CD4-positive, alpha-beta T cell treated with Interleukin-17A for 4 hours (primary cell): ENCODE measurements at places on chromosomes 1 and 21.

DNA sequence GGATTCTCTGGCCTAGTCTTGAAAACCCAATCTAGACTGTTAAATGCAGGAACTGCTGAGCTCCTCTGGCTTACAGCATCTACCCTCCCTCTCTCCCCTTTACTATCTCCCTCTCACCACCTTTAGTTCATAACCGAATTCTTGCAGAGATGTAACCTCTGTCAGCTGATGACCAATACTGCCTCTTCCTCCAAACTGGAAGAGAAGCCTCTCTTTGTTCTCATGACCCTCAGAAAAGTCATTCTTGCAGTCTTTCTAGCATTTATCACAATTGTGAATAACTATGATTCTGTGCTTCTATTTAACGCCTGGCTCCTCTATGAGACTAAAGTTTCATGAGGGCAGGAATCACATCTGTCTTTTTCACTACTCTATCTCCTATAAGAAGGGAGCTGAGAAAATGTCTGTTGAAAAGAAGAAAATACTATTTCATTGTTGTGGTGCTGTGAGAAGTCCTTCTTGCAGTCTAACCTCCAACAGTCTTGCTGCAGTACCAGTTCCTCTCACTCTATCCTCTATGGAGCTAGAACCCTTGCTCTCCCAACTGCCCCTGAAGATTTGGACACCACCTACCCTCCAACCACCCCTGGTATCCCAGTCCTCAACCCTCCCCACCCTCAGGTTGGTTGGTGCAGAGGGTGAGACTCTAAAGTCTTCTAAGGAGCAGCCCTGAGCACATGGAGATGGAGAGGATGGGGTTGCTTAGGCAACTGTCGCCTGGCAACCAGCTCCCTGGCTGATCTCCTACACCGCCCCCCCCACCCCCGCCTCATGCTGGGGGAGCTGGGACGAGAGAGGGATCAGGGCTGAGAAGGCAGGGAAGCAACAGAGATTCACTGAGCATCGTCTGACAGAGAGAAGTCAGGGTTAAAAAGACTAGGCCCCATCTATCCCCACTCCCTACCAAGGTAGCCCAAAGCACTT lies 13.9 kb downstream of the MEF2D start:
- no peak for DNase-seq

DNA sequence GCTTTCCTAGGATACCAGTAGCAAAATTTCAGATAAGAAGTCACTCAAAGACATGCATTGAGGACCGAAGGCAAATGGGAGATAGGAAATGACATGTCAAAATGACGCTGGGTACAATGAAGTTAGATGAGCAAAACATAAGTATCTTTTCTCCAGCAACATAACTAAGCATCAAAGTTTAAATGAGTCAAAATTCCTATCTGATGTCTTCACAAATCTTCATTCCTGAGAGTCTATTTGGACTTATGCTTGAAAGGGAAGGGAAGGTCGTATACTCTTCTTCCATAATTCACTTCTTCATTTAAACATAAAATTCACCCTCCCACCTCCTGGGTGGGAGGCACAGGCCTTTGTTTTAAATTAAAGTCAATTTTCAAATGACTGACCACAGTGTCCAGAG lies 4.1 kb upstream of the TMEM81 start:
- DNase-seq = no peak

- no peak for DNase-seq
Observed at GRCh38 chr1:94332516-94332915, 85.7 kb upstream of the ABCD3 start.

GRCh38 chr1:154263465-154264332 lies 8.7 kb upstream of the HAX1 start:
- DNase-seq = no peak

DNA sequence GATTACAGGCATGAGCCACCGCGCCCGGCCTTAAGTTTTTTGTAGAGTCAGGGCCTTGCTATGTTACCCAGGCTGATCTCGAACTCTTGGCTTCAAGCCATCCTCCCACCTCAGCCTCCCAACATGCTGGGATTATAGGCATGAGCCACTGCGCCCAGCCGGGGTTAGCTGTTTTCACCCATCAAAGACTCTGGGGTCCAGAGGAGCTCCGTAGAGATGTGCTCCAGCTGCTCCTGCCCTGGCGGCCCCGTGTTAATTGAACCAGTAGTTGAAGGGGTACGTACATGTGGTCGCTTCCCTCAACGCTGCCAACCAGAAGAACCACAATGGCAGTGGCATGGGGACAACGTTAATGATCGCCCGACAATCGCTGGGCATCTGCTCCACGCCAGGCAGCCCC lies 72.0 kb downstream of the NPHP4 start:
- no peak for DNase-seq

DNA sequence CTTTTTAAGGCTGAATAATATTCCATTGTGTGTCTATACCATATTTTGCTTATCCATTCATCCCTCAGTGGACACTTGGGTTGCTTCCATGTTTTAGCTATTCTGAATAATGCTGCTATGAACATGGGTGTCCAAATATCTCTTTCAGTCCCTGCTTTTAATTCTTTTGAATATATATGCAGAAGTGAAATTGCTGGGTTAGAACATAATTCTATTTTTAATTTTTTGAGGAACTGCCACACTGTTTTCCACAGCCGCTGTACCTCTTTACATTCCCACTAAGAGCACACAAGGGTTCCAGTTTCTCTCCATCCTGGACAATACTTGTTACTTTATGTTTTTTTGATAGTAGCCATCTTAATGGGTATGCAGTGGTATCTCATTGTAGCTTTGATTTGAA lies 65.6 kb downstream of the RIMS3 start:
- no peak for DNase-seq
